ENCODE measurements at places on chromosomes 4 and X. TPM values are rescaled to one million over a fixed set of nuclear protein-coding genes. Genes with fewer than 3 reads are reported as not detected.

The ARAP2 gene
- 94.3 TPM for total RNA-seq

The CTAG1A gene
- total RNA-seq: not detected

The COX7B2 gene
- total RNA-seq: not detected

- no peaks in the 10 kb centered on the region for H3K27me3 ChIP-seq
- no peak for DNase-seq
- H3K4me3 ChIP-seq: no peak overlapping the region
- no peaks in the 10 kb centered on the region for H3K36me3 ChIP-seq
- H3K27ac ChIP-seq: no peak overlapping the region
Observed at GRCh38 chr4:84622959-84623358, 40.0 kb downstream of the CDS1 start.

The CT83 gene
- total RNA-seq: not detected

DNA sequence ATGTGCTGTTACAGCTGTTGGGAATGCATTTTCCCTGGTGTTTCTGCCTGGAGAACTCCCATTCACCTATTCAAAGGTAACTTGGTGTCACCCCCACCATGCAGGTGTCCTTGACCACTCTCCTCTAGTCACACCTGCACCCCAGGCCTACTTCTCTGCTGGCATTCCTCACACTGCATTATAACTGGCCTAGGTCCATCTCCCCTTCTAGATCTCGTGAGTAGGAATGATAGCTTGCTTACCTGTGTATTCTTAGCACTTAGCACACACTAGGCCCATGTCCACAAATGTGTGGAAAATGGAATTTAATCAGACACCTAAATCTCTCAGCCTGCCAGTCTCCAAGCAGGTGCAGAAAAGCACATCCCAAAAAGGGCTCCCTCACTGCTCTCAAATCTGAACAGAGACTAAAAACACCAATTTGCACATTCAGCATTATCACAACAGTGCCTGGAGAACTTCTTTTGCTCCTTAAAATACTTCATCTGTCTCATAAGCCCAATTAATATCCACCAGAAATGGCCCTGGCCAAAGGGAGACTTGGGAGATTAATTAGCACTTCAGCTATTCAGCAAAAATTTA lies 18.3 kb downstream of the SCD5 start:
- no peak overlapping the region for H3K4me3 ChIP-seq
- no peaks in the 10 kb centered on the region for H3K4me1 ChIP-seq
- DNase-seq: no peak
- no peak overlapping the region for H3K27ac ChIP-seq

GRCh38 chr4:180923486-180923885 lies 1319.7 kb upstream of the TENM3 start:
- H3K4me3 ChIP-seq: no peak overlapping the region
- no peaks in the 10 kb centered on the region for H3K27me3 ChIP-seq
- H3K4me1 ChIP-seq: no peaks in the 10 kb centered on the region
- no peak for DNase-seq

DNA sequence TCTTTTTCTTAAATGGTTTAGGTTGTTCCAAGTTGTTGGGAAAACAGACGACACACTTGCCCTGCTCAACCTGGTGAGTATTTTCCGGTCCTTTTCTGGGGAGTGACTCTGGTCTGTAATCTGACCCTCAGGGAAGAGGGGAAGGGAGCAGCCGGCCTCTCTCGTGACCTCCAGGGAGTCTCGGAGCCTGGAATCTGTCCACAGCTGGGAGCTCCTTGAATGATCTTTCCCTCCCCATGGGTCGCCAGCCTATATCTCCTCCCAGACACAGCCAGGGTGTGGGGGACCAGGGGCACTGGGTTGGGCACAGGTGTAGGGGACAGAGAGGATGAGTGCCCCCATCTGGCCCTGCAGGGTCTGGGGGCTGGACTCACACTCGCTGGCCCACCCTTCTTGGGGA lies 18.9 kb downstream of the TMEM175 start:
- H3K27ac ChIP-seq: no peak overlapping the region
- H3K4me3 ChIP-seq: no peak overlapping the region
- H3K27me3 ChIP-seq: no peaks in the 10 kb centered on the region
- no peak for DNase-seq
- H3K4me1 ChIP-seq: no peaks in the 10 kb centered on the region
- peaks cover 13% of the 10 kb centered on the region for H3K36me3 ChIP-seq

DNA sequence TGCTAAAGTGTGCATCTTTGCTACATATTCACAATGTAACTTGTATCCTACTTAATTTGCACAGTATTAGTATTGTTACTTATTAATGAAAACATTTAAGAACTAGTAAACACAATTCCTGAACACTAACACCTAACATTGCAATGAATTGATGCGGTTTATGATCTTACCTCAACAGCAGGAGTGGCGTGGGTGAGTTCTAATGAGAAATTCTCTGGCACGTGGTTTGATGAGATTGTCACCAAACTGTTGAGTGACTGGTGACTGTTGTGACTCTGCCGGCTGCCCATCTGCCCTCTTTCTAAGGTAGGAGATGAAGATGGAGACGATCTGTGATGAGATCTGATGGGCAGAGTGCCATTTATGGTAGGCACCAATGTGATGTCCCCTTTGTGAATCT lies 2.9 kb downstream of the PCDH18 start:
- H3K4me1 ChIP-seq: no peaks in the 10 kb centered on the region
- DNase-seq: no peak
- no peak overlapping the region for H3K4me3 ChIP-seq
- no peak overlapping the region for H3K27ac ChIP-seq

- H3K36me3 ChIP-seq: no peaks in the 10 kb centered on the region
- no peak overlapping the region for H3K27ac ChIP-seq
- H3K4me3 ChIP-seq: no peak overlapping the region
Observed at GRCh38 chrX:37716602-37717001, 31.0 kb downstream of the XK start.

- no peaks in the 10 kb centered on the region for H3K36me3 ChIP-seq
- DNase-seq: no peak
- H3K27ac ChIP-seq: no peak overlapping the region
- H3K27me3 ChIP-seq: no peaks in the 10 kb centered on the region
- no peak overlapping the region for H3K4me3 ChIP-seq
- H3K4me1 ChIP-seq: no peaks in the 10 kb centered on the region
Observed at GRCh38 chr4:162151850-162152249, 11.9 kb downstream of the FSTL5 start.

GRCh38 chr4:187393531-187394344 lies 601.8 kb upstream of the ZFP42 start:
- no peaks in the 10 kb centered on the region for H3K36me3 ChIP-seq
- no peak overlapping the region for H3K27ac ChIP-seq
- H3K27me3 ChIP-seq: no peaks in the 10 kb centered on the region

The UVSSA gene
- total RNA-seq: 42.7 TPM

GRCh38 chrX:119721487-119721886 lies 28.5 kb upstream of the SEPTIN6 start:
- no peaks in the 10 kb centered on the region for H3K27me3 ChIP-seq
- H3K36me3 ChIP-seq: no peaks in the 10 kb centered on the region
- no peak for DNase-seq
- no peak overlapping the region for H3K4me3 ChIP-seq
- no peak overlapping the region for H3K27ac ChIP-seq

The RAB39B gene
- 5.5 TPM for total RNA-seq

The PAGE1 gene
- not detected for total RNA-seq

DNA sequence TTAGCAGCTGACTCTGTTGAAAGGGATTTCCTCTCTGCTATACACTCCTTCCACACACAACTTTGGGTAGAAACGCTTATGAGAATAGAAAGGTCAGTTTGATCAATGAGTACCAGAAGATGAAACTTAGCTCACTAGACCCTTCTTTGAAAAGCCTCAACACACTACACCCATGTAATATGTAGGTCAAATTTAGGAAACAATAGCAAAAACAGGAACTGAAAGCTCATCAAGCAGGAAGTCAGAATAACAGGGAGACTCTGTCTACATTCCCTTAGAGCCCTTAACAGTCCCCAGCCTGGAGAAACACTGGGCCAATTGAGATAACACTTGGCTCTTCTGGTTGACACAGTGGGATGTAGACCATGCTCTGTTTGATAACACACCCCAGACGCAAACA lies 30.7 kb downstream of the SRPX2 start:
- H3K4me3 ChIP-seq: no peak overlapping the region
- H3K36me3 ChIP-seq: no peaks in the 10 kb centered on the region
- no peak for DNase-seq
- no peak overlapping the region for H3K27ac ChIP-seq
- no peaks in the 10 kb centered on the region for H3K27me3 ChIP-seq

GRCh38 chr4:95506264-95506663 lies 42.5 kb downstream of the UNC5C start:
- no peak overlapping the region for H3K4me3 ChIP-seq
- H3K27ac ChIP-seq: no peak overlapping the region
- H3K36me3 ChIP-seq: no peaks in the 10 kb centered on the region
- no peaks in the 10 kb centered on the region for H3K27me3 ChIP-seq

- no peak overlapping the region for H3K27ac ChIP-seq
- no peak for DNase-seq
- no peaks in the 10 kb centered on the region for H3K4me1 ChIP-seq
- H3K4me3 ChIP-seq: no peak overlapping the region
Observed at GRCh38 chr4:180081072-180081471, 2162.1 kb upstream of the TENM3 start.

All from T-cell (primary cell).